Activated CD4-positive, alpha-beta T cell treated with anti-CD3 and anti-CD28 coated beads for 24 hours (primary cell): ENCODE measurements at places on chromosomes 2 and 18.

DNA sequence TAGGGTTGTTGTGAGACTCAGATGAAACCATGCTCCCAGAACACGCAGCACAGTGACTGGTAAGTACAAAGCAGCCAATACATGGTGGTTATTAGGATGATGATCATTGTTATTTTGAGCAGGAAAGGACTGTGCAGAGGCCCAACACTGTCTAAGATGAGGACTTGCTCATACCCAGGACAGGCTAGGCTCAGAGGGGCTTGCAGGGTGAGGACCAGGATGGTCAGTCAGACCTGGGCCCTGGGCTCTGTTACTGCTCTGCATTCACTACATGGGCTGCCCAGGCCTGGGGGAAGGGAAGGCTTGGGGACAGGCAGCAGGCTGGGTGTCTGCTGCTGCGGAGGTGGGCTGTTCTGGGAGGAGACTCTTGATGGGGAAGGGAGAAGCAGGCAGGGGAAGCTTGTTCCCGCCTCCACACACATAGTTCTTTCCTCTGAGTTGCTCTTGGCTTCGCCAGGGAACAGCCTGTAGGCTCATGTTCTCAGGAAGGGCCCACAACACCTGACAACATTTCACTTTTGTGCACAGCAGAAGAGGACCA lies 17.5 kb downstream of the CAPN13 start:
- DNase-seq: no peak

DNA sequence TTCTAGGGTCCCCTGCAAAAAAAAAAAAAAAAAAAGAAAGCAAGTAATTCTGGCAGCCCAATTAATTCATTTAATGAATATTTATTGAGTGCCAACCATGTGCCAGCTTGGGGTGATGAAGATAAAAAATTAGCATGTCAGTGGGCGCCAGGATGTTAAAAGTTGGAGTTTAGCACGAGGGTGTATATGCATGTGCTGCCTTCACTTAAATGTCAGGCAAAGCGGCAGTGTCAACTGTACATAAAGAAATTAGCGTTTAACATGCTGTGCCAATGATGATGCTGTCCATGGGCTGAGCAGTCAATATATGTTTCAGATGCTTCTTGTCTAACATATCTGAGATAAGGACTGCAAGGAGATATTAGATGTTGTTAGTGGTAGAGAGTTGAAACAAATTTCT lies 49.5 kb downstream of the ASAP2 start:
- no peak for DNase-seq

GRCh38 chr2:74844752-74845151 lies 10.8 kb downstream of the HK2 start:
- DNase-seq: no peak

GRCh38 chr2:42519624-42520023 lies 25.8 kb upstream of the KCNG3 start:
- no peak for DNase-seq

- DNase-seq: no peak
Observed at GRCh38 chr18:12608301-12608700, 49.6 kb downstream of the SPIRE1 start.

DNA sequence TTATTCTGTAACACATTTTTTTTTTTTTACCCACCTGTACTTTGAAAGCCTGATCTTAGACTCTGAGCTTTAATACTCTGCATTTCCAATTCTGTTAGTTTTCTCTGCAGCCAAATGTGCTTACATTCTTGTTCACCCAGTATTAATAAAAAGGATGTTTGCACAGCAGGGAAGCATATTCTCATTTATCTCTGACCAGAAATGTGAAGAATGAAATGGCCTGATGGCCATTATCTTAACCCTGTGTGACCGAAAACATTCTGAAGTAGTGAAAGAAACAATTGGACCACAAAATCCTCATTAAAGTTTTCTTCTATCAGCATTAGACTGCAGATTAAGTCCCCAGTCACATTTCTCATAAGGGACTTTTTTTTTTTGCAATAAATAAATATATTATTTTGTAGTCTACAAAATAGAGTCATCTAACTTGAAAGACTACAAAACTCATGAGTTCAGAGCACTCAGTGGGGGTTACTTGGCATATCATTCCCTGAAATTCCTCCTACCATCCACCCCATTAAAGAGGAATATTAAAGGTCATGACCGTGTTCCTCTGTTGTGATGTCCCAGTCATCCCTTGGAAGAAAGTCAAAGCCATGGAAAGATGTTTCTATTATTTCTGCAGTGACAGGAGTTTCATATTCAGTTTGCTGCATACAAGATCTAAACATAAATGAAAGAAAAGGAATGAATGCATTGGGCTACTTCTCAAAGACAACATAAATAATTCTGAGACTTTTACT lies 364.4 kb downstream of the RND3 start:
- no peak for DNase-seq

DNA sequence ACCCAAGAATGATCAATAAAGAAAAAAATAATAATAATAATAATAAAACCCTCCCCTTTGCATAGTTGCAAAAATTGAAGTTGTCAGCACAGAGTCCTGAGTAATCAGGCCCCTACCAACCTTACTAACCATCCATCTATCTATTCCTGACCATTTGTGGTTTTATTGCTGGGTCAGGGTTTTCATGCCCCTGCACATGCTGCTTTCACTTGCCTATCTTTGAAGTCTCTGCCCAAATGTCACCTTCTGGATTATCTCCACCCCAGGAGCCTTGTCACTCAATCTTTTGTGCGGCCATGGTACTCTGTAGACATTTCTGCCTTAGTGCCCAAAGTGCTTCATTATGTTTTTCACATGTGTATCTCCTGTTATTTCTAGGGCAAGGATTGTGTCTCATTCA lies 35.1 kb downstream of the SLC30A6 start:
- DNase-seq: no peak

- DNase-seq: no peak
Observed at GRCh38 chr2:194464964-194465638, 1191.9 kb upstream of the SLC39A10 start.

- peak; percentile 65 for DNase-seq
Observed at GRCh38 chr2:230658877-230659652, 53.6 kb upstream of the CAB39 start.

- DNase-seq: no peak
Observed at GRCh38 chr2:120439637-120440384, 93.9 kb downstream of the INHBB start.

- no peak for DNase-seq
Observed at GRCh38 chr2:176395273-176395854, 126.1 kb downstream of the MTX2 start.

- no peak for DNase-seq
Observed at GRCh38 chr2:42117923-42118753, 51.0 kb upstream of the EML4 start.

DNA sequence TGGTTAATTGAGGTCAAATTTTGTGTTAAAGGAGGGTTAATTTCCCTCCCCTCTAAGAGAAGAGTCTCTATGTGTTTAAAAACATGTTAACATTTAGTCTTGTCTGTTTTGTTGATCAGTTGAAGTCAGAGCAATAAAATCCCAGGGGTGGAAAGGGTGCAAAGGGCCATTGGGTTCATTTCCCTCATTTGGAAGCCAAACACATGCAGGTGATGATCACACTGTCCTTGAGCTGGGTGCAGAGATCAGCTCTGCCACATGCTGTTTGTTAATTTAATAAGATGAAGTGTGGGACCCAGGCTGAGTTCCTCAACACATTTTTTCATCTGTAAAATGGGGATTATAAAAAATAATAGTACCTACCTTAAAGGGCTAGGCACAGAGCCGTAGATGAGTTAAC lies 260.9 kb downstream of the LPIN1 start:
- DNase-seq: no peak

DNA sequence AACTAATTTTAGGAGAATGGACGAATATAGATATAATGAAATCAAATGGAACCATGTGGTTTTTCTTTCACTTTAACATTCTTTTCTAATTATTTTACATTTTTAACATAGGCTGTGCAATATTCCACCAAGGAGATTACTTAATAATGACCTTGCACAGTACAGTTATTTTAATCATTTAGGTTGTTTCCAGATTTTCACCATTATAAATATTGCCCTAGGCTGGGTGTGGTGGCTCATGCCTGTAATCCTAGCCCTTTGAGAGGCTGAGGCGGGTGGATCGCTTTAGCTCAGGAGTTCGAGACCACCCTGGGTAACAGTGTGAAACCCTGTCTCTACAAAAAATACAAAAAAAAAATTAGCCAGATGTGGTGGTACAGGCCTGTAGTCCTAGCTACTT lies 14.5 kb upstream of the DRC1 start:
- no peak for DNase-seq

GRCh38 chr2:119792907-119793312 lies 33.2 kb downstream of the PTPN4 start:
- no peak for DNase-seq
